ENCODE measurements at places on chromosomes 3 and 15.

- no peak for DNase-seq
Measured at GRCh38 chr3:183698756-183699155, 1.2 kb downstream of the YEATS2 start.

GRCh38 chr3:61669668-61670299 is 108.4 kb downstream of the PTPRG start:
- DNase-seq: no peak

DNA sequence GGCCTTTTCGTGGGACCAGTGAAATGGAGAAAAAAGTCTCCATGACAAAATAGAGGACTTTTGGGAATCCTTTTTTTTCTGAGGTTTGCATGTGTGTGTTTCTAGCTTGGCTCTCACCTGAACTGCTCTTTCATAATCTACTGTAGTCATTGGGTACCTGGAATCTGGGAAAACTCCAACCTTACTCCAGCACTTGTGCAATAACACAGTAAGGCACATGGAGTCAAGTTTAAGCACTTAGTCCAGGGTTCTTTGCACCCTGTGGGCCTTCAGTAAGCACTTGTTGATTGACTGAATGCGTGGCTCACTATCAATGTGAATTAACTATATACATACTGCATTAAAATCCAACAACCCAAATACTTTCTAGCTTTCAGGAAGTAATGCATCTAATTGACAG is 299.5 kb downstream of the ZBTB20 start:
- no peak for DNase-seq

GRCh38 chr3:120264963-120265362 is 20.1 kb downstream of the GPR156 start:
- DNase-seq: no peak

- DNase-seq: no peak
Measured at GRCh38 chr15:45234562-45235235, 17.3 kb upstream of the SLC28A2 start.

- no peak for DNase-seq
Measured at GRCh38 chr15:62748196-62748595, 294.4 kb upstream of the TPM1 start.

GRCh38 chr3:97882975-97883598 is 61.3 kb downstream of the CRYBG3 start:
- peak; percentile 35 for DNase-seq

DNA sequence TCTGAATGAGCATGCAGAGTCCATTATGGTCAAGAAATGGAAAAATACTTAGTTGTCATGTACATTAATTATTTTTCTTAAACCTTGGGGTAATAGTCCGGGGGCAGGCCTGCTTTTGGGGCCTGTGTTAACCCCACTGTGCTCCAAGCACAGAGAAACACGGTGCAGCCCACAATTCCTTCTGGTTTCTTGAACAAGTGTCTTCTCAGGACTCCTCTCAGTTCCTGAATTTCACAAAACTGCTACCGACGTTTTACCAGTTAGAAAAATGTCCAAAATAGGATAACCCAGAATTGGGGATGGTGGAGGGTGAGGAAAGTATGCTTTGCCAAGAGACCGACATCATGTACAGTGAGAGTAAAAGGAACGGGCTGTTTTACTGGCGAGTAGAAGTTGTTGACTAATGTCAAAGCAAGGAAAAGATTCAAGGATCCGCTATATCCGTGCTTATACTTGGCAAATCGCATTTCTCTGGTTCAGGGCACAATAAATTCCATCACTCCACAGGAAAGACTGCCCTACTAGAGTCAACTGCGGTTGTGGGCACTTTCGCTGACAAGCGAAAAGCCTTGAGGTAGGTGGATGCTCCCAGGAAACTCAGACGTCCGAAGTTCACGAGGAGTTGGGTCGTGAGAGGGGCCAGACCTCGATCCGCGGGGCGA is 495 bp upstream of the NXPE3 start:
- no peak for DNase-seq

DNA sequence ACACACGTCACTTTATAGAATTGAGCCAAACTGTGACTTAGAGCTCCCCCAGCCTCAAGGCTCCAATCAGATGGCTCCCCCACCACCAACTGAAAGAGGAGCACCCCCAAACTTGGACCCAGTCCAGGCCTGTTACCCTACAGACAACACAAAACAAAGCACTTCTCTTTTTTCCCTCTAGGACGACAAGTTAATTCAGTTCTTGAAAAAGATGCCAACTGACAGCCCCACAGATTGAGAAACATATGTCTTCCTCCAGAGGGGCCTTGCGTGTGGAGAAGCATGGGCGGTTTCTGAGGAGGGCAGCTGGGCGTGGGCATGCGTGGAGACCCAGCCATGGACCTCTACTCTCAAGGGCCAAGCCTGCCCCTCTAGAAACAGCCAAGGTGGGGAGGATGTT is 229.5 kb downstream of the SHQ1 start:
- no peak for DNase-seq

DNA sequence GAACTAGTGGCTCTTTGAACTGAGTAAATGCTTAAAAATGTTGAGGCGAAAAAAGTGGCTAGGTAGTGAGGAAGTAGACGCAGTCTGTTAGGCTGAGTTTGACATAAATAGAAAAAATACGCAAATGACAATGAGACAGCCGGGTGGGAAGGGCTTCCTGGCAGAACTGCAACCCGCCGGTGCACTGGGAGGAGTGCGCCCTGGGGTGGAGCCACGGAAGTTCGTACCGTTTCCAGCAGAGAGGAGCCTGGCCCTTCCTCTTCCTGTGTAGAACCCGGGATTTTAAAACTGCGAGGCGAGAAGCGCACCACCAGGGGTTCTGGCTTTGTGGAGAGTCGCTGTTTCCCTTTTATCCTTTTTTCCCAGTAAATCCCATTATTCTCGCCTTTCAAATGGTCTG is 602.6 kb downstream of the PYDC2 start:
- no peak for DNase-seq

- no peak for DNase-seq
Measured at GRCh38 chr15:82530606-82531379, 9.5 kb downstream of the RPS17 start.

DNA sequence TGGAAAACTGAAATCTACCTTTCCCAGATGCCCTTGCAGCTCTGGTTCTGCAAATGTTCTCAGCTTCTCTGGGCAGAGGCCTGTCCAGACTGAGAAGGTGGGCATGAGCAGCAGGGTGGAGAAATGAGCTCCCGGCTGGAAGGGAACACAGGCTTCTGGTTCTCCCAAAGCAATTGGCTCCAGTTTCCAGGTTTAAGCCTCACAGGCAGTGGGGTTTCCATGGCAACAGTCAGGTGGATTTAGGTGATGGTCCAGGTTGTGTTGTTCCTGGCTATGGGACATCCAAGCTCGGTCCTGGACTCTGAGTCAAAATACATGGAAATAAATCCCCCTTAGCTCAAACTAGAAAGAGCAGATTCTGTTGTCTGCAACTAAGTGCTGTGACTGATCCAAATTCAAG is 94.6 kb upstream of the IQSEC1 start:
- no peak for DNase-seq

GRCh38 chr3:87062685-87063084 is 71.7 kb upstream of the VGLL3 start:
- DNase-seq: no peak

DNA sequence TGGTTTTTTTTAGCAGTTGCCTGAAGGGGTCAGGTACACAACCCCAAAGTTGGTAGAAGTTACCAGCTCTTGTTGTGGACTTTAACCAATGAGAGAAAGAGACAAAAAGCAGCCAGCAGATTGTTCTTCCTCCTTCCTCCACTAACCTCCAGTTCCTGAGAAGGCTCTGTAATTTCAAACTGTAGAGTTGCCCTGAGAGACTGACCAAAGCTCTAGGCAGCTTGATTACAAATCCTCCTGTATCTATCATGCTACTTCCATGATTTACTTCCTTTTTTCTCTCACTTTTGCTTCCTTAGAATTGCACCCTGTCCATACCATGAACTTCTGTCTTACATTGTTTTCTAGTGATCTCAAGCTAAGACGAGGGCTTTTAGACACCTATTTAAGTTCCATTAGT is 29.2 kb downstream of the NSUN3 start:
- no peak for DNase-seq

- DNase-seq: no peak
Measured at GRCh38 chr3:145963111-145963510, 197.9 kb downstream of the PLOD2 start.

DNA sequence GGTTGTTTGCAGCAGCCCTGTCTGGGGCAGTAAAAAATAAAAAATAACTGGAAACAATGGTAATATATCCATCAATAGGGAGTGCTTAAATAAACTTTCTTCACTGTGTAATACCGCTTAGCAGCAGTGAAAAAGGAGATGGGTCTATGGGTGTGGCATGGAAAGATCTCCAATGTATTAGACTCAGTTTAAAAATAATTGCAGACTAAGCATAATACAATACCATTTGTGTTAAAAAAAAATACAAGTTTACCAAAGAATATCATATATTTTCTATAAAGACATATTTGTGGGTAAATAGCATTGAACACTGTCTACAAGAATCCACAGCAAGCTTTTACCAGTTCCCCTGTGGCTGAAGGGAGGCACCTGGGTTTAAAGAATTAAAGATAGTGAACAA is 1.0 kb upstream of the ARHGEF3 start:
- DNase-seq: no peak

GRCh38 chr15:100762289-100762688 is 117.3 kb upstream of the ALDH1A3 start:
- DNase-seq: no peak

GRCh38 chr15:41501931-41502794 is 8.5 kb downstream of the ITPKA start:
- DNase-seq: no peak

DNA sequence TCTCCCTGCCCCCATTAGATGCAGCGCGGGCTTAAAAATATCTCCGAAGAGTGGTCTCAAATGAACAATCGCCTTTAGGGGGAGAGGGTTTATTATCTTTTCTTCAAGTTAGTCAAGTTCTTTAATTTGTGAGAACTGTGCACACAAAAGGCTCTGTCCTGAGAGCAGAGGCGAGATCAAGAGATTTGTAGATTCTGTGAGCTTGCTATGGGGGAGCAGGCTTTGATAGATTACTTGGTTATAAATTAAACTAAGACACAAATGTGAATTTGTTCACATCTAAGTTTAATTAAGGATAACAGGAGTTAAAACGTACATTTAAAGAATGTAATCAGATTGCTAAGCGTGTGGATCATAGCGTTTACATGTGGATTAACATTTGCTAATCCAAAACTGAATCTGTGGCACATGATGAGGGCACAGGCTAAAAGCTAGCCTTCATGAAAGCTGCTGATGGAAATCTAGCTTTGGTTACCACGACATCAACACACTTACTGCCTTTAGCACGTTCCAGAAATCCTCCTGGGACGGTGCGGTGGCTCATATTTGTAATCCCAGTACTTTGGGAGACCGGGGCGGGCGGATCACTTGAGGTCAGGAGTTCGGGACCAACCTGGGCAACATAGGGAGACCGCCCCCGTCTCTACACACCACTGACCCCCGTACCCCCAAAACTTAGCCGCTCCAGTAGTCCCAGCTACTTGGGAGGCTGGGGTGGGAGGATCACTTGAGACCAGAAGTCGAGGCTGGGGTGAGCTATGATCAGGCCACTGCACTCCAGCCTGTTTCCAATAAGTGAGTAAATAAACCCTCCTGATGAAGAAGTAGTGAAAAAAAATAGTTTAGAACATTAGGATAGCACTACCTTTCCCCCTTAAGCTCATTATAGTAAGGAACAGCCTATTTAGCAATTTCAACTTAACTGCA is 1.0 kb upstream of the PRTG start:
- DNase-seq: no peak

DNA sequence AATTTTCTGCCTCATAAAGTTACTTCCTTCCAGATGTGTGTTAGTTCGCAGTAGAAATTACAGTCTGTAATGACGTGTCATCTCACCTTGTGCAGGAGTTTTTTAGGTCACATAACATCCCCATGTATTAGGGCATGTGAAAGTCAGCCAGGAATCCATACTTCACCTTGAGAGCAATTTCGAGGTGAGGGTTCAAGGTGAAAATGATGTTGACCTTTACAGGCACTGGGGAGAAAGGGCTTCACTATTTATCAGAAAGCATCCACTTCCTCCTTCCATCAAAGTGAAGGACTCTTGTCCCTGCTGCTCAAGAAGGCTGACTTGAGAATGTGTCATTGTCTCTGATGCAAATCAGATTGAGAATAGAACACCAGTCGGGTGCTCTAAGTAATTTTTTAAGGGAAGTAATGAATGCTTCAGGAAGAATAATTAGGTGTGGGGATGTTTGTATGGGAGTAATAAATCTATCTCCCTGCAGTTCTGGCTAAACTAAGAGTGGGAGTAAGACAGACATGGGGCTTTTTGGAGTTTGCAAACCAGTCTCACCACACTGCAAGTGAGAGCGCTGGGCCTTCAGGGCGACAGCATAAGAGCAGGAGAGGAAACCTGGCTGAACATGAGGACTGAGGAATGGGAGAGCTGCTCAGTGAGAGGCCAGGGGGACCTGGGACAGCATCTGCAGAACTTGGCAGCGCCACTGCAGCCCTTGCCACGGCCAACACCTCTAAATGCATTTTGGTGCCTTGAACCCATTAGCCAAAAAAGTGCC is 85.9 kb upstream of the IL12A start:
- no peak for DNase-seq

DNA sequence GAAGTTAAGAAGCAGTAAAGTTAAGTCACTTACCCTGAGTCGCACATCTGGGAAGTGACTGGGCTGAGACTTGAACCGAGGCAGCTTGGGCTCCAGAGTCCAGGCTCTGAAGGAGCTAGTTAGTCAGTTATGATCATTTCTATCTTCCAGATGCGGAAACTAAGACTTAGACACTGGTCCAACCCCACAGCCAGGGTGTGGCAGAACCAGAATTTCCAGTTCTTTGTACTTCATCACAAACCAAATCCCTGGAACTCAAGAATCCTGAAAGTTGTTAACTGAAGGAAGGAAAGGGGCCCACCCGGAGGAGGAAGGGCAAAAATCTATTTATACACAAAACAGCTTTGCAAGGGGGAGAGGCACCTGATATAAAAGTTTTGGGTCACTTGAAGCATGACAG is 389.9 kb downstream of the SHQ1 start:
- no peak for DNase-seq

DNA sequence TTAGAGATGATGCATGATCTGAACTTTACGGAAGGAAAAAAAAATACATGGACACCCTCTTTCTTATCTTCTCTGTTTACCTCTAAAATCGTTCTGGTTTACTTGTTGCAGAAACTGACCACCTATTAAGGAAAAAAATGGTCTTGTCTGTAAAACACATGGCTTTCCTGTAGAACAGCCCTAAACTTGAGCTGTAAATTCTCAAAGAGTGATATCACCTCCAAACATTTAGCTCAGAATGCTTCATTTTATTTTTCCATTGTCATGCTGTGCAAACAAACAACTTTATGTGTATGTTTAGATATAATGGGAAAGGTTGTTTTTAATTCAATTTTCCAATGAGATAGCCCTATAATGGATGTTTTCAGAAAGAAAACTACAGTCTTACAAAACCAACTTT is 237.4 kb upstream of the NR2F2 start:
- DNase-seq: no peak

Measured in SK-N-MC (cell line).